Stimulated activated CD8-positive, alpha-beta memory T cell treated with anti-CD3 and anti-CD28 coated beads, Interleukin-4, amount 100 ng/mL, for 4 hours (primary cell): ENCODE measurements at places on chromosomes 16 and 17.

DNA sequence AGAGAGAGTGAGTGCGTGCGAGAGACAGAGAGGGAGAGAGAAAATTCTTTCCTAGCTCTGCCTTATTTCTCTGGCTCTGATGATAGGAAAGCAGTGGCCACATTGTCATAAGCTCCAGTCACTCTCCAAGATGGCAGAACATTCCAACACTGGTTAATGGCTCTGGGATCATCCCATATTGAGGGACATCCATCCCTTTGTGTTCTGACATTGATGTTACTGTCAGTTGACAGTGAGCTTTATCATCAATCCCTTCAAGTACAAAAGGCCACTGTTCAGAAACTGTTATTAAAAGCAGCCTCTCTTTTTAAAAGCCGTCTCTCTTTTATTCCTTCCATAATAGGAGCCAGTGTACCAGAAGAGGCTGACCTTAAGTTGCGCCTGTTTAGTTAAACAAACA lies 1084.9 kb upstream of the RBFOX1 start:
- no peak for DNase-seq

DNA sequence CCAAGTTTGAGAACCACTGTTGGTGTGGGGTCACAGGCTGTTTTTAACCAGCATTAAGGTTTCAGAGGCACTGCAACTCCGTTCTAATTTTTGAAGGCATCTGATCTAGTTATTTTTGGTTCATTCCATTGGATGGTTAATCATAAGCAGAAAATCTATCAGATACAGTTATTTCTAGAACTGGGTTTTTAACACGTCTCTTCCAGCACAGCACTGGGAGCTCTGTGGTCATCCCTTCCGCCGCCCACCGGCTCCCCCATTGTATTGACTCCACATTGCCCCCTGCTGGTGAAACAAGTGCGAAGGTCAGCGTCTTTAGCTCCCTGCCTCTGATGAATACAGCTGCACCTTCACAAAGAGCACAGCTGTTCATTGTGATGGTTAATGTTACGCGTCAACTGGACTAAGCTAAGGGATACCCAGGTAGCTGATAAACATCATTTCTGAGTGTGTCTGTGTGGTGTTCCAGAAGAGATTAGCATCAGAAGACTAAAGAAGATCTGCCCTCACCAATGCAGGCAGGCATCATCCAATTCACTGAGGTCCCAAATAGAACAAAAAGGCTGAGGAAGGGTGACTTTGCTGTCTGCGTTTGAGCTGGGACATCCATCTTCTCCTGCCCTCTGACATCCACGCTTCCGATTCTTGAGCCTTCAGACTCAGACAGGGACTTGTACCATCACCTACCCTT lies 8.5 kb downstream of the CCL18 start:
- peak; percentile 41 for DNase-seq

DNA sequence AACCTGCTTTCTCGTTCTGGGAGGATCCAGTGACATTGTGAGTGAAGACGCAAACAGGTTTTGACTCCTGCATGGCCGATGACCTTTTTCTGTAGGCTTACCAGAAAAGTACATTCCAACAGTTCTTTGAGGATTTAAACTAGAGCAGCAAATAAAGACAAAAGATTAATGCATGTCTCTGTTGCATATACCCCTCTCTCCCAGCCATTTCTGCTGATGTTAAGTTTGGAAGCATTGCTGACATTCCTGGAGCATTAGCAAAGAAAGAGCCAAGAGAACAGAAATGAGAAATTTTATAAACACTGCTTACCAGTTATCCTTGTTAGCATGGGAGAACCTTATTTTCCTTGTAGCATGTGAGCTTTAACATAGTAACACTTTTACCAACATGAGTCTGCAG lies 49.3 kb downstream of the SIAH1 start:
- no peak for DNase-seq

GRCh38 chr17:32266389-32267301 lies 1.0 kb downstream of the RHBDL3 start:
- DNase-seq = no peak

GRCh38 chr16:21663889-21664647 lies at the start of gene OTOA:
Gene OTOA (plus strand): TSS chr16:21663968. CDS start chr16:21678515, 14,547 bp downstream.
- no peak for DNase-seq

- no peak for DNase-seq
Measured at GRCh38 chr16:88020516-88020885, 69.3 kb downstream of the BANP start.

GRCh38 chr16:78405833-78406232 lies 306.4 kb downstream of the WWOX start:
- DNase-seq = no peak

DNA sequence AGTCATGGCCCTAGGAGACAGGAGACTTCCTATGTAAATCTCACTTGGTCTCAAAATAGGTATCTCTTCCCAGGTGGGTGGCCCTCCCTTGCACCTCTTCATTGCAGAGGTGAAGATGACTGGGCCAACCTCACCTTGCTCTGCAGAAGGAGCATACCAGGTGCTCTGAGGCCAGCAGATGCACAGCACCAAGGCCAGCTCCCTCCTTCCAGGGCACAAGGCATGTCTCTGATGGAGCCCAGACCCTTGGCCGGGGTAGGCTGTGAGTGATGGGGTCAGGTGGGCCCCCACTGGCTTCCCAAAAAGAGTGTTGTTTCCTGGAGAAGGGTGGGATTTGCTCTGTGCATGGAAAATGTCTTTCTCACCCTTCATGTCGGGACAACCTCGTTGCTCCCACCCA lies 12.8 kb downstream of the CACNG5 start:
- no peak for DNase-seq

- DNase-seq = no peak
Measured at GRCh38 chr16:55499951-55500529, 8.8 kb upstream of the LPCAT2 start.

GRCh38 chr16:86511317-86512161 lies 1.2 kb downstream of the FOXF1 start:
- DNase-seq = no peak

DNA sequence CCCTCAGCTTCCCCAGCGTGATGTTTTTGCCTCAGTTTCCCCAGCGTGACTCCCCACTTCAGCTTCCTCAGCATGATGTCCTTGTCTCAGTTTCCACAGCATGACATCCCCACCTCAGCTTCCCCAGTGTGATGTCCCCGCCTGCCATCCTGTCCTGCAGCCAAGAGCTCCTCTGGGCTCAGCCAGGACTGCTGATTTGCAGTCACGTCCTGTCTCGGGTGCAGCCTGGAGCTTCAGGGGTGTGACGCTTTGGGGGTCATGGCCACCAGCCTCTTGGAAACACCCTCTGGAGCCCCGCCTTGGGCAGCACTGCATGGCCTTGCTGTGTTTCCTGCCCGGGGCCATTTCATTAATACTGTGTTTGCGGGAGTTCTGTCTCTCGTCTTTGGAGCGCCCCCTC lies 16.5 kb upstream of the NUDT16L1 start:
- no peak for DNase-seq

- DNase-seq = no peak
Measured at GRCh38 chr17:50210240-50211225, 9.1 kb upstream of the COL1A1 start.

DNA sequence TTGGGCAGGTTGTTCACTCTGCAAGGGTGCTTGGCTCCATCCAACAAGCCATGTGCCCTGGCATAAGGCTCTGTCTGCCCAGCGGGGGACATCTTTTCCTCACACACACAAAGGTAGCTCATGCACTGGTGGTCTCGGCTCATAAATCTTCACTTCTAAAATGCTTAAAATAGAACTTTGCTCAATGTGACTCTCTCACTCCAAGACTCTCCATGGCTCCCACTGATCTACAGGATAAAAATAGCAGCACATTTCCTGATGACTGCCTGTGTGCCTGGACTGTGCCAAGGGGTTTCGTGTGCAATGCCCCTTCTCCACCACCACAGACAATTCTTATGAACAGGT lies 15.1 kb upstream of the CIBAR2 start:
- DNase-seq = no peak

- DNase-seq = no peak
Measured at GRCh38 chr16:4203748-4204147, 38.1 kb downstream of the SRL start.

DNA sequence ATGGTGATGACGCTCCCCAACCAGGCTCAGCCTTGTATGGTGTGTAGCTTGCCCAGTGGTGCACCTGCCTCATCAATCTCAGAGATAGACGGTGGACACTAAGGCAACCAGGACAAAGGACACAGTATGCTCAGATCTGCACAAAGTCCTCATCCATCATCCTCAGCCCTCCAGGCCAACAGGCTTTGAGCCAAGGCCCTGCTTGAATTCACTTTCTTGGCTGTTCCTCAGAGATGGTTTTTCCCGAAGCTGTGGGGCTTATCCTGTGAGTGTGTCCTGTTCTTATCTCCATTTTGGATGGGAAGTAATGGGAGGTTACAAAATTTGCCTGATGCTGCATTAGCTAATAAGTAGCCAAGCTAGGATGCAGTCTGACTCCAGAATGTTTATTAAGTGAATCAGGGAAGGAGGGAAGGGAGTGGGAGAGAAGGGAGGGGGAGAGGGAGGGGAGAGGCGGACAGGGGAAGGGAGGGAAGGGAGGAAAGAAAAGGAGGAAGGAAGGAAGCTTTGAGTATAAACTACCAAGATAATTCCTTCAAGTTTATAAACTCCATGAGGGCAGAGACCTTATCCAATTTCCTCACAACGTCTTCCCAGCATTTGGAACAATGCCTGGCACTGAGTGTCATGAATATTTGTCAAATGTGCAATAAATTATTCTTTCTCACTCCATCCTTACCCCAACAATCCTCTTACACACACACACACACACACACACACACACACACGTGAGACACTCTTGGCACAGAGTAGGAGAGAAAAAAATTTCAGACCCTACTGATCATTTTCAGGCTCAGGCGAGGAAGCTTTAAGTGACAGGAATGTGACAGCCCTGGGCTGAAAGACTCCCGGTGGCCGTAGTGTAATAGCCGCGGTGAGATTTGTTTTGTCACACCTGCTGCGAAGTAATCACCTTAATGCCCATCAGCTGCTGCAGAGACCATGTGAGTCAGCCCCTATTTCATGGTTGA lies 84.3 kb downstream of the BMERB1 start:
- DNase-seq = no peak
